ENCODE measurements at places on chromosomes 2 and 18.

DNA sequence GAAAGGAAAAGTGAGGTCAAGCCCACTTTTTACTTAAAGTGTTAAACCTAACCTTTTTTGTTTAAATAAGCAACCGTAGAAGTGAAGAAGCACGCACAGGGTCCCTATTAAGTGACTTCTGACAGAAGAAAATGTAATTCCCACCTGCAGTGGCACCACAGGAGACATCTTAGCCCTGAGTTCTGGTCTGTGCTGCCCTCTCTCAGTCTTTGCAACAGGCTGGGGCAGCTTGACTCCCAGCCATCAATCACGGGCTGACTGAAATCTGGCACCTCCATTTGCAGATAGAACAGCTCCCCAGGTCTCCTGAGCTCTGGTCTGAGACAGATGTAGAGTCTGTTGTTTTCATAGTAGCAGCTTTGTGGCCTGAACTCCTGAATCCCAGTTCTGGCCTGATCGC, 170.0 kb downstream of the LTBP1 start:
- no peak for DNase-seq

GRCh38 chr18:54173980-54174630, 50.4 kb downstream of the MBD2 start:
- DNase-seq, result no peak

DNA sequence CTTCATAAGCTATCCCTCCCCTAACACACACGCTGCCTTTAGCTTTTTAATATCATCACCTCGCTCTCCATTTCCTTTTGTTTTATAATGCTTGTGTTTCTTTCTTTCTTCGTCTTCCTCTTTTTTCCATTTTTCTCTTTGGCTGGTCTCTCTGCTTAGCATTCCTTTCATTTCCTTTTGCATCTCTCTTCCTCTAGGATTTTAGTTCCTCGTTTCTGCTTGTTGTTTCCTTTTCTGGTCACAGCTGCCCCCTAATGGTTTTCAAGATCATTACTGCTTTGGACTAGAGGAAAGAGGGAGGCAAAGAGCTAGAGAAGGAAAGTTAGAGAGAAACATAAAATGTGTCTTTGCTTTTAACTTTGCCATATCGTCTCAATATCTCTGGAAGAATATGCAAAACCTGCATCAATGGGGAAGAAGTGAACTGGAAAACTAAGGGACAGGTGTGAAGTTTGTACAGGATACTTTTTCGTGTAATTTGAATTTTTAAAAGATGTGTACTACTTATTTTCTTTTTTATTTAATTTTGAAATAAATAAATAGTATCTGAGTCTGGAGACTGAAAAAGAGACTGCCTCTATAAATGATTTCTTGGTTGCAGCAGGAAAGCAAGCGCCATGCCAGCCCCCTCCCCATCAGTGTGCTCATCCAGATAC, 6.3 kb upstream of the NRP2 start:
- peak; percentile 81 for DNase-seq

GRCh38 chr2:238144262-238144661, 5.8 kb downstream of the KLHL30 start:
- no peak for DNase-seq

GRCh38 chr2:118469103-118469502, 378.3 kb downstream of the EN1 start:
- DNase-seq, result no peak

DNA sequence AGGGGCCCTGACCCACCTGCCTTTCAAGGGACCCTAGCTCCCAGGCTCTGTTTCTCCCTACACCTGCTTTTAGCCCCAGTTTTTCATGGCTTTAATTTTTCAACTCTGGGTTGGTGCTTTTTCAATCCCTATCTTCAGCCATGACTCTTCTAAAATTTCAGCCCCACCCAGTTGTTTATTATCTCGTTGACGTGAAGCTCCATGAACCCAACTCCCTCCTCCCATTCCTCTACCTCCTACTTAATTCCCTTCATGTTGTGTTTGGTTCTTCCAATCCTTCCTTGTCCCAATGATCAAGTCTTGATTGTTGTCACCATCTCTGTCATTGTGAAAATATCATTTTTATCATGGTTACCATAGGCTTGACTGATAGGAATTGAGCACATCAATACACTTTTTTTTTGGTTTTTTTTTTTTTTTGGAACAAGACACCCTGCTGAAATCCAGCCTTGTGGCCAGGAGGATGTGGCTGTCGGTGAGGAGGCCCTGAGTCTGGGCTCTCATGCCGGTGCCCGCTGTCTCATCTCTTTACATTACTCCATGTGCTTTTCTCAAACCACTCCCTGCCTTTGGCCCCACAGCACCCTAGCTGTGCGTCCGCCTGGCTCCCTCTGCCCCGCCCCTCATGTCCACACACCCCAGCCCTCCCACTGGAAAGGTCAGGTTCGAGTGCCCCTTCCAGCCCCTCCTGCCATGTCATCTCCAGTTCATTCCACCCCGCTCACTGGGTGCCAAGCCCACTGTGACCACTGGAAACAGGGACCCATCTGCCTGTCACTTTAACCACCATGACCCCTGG, 39.3 kb downstream of the NAPG start:
- DNase-seq, result no peak

DNA sequence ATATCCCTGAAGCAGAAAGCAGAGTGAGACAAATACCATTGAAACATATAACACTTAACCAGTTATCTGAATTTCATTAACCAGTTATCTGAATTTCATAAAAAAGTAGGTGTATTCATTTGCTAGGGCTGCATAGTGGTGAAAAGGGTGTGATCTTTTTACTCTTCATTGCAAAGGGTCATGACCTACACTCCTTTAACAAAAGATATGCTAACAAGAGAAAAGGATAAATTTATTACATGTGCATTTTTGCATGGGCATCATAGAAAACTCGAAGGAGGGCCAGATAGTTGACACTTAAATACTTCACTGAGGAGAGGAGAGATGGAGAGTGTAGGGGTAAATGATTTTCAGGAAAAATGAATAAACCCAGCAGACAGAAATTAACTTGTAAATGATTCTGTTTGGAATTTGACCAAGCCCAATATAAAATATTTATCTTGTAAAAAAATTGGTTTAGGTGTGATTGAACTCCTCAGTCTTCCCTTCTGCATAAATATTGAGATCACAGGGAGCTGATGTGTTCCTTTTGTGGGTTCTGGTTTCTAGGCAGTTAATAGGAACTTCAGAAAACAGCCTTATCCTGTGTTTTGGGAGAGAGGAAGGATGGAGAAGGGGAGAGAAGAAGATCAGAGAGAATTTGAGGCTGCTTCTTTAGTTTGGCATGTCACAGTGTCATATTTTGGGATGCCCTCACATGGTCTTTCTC, 372.5 kb upstream of the SYT4 start:
- DNase-seq, result no peak

DNA sequence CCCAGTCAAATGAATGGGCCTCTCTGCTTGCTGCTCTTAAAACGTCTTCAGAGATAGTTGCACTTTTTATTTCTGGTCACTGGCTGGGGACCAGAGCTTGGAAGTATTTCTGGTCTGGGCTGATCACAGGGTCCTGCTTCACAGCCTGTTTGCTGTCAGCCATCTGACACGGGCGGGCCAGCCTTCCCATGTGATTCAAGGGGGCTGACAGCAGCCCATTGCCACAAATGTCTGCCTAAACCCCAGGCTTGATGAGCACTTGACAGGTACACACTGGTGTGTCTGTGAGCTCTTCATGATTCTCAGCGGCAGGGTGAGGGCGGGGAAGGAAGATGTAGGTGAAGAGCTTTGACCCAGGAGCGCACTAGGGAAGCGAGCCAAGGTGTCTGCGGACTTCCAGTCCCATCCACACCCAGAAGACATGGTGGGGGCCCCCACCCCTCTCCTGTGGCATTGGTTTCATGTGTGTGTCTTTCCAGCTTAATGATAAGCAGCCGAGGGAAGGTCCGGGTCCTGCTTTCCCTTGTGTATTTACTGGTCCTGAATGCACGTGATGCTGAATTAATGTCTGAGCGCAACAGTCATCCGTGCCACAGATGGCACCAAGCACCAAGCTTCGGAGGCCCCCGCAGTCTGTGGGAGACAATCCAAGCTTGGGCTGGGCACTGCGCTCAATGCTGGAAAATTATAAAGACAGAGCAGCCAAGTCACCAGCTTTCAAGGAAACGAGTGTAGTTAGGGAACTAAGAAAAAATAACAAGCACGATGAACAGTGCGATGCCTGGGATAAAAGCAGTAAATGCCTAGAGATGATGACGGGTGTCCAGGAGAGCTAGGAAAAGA, 73.3 kb downstream of the SH3BP4 start:
- no peak for DNase-seq

GRCh38 chr2:148338541-148338940, 306.0 kb upstream of the EPC2 start:
- DNase-seq, result peak; percentile 67

DNA sequence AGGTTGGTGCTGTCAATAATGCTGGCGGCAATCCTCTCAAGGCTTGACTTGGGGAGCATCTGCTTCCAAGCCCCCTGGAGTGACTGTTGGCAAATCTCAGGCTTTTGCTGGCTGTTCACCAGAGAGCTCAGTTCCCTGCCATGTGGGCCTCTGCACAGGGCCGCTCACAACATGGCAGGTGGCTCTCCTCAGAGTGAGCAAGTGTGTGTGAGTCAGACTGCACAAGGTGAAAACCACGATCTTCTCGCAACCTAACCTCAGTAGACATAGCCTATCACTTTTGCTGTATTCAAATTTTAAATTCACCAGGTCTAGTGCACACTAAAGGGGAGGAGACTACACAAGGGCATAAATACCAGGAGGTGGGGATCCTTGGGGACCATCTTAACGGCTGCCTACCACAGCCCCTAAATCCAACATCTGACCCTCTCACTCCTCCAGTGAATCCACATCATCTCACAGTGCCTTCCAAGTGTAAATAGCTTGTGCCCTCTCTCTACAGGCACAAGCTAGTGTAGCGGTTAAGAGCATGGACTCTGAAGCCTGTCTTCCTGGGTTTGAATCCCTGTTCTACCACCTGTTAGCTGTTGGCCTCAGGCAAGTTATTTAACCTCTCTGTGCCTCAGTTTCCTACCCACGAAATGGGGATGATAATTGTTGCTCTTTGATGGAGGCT, 187.7 kb upstream of the CXCR4 start:
- no peak for DNase-seq

GRCh38 chr2:17573085-17573803, 32.7 kb downstream of the VSNL1 start:
- DNase-seq, result peak; percentile 11

- peak; percentile 56 for DNase-seq
Measured at GRCh38 chr2:6423944-6424343, 441.8 kb downstream of the CMPK2 start.

GRCh38 chr2:10306901-10307463, 4.3 kb downstream of the HPCAL1 start:
- DNase-seq, result no peak

DNA sequence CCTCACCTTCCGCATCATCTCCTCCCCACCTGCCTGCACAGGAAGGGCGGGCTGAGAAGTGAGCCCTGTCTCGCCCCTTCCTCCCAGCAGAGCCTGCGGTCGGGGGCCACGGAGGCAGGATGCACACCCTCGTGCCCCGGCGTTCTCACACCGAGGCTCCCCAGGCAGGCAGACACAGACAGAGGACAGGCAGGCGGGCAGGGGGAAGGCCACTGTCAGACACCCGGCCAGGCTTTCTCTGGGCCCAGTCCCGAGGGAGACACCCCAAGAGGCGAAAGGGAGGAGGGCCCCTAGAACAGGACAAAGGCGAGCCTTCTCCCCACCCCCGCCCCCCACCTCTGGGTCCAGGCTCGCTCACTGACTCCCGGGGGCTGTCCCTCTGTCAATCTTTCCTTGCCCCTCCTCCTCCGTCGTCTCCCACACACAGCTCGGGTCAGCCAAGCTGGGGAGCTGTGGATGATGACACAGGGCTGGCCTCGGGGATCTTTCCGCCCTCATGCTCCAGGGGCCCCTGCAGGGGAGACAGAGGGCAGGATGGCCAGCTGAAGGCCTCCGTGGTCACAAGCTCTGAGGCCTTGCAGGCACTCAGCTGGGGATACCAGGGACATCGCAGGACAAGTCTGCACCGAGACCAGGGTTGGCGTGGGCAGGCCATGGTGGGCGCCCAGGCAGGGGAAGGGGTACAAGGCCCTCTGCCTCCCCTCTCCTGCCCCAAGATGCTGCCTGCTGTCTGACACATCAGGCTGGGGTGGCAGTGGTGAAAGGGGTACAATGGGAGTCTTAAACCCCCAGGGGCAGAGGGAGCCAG, 24.9 kb downstream of the BIN1 start:
- DNase-seq, result no peak

GRCh38 chr18:58241877-58242276, 197.9 kb downstream of the NEDD4L start:
- DNase-seq, result peak; percentile 96

DNA sequence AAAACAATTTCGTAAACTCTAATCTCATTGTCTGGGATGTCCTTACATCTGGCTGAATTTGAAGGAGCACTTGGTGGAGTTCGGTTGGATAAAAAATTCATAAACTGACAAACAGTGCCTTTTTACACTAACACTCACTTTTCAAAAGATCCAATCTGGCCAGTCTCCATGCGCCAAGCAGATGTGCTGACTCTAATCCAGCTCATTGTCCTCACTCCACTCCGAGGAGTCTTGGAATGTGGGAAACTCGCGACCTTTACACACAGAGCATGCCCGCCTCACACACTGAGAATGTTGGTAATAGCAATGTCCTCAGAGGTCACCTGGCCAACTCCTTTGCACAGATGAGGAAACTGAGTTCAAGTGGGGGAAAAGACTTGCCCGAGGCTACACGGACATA, 66.8 kb downstream of the XDH start:
- DNase-seq, result peak; percentile 55

- peak; percentile 57 for DNase-seq
Measured at GRCh38 chr2:205685314-205686055, 3.2 kb downstream of the NRP2 start.

- DNase-seq, result no peak
Measured at GRCh38 chr2:173588931-173589369, 234.3 kb downstream of the CDCA7 start.

- DNase-seq, result no peak
Measured at GRCh38 chr2:55012672-55013484, 37.4 kb downstream of the RTN4 start.

GRCh38 chr2:204050681-204051080, 114.1 kb downstream of the ICOS start:
- no peak for DNase-seq

GRCh38 chr2:84906108-84906899, 848 bp downstream of the TMSB10 start:
- no peak for DNase-seq

DNA sequence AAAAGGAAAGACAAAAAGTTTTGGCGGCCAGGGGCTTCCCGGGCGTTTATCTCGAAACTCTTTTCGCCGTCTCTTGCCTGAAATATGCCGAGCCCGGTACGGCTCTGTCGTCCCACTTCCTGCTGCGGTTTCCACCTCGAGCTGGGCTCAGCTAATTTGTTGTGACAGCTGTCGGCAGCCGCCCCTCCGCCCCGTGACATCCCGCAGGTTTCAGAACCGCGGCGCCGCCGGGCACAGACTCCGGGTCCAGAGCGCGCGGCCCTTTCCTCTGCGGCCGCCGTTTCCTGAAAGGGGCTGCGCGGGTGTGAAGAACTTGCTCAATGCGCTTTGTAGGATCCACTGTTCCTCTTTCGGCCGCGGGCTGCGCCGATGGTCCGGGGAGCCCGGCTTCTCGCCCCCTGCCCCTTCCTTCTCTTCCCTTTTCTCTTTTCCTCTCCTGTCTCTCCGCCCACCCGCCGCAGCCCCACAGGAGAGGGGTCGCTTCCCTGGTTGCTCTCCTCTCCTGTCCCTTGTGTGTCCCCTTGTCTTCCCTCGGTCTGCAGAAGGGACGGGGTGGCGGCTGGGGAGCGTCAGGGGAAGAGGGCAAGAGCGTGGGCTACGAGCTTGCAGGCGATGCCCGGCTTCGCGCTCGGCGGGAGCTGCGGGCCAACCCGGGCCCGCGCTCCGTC, 648 bp downstream of the ARID5A start:
- peak; percentile 49 for DNase-seq

- DNase-seq, result no peak
Measured at GRCh38 chr18:47735041-47735702, 195.3 kb downstream of the SMAD2 start.

GRCh38 chr2:100963026-100963375, 39.1 kb upstream of the RPL31 start:
- no peak for DNase-seq
